Dermis blood vessel endothelial cell (primary cell): ENCODE measurements at places on chromosomes 3 and 15.

DNA sequence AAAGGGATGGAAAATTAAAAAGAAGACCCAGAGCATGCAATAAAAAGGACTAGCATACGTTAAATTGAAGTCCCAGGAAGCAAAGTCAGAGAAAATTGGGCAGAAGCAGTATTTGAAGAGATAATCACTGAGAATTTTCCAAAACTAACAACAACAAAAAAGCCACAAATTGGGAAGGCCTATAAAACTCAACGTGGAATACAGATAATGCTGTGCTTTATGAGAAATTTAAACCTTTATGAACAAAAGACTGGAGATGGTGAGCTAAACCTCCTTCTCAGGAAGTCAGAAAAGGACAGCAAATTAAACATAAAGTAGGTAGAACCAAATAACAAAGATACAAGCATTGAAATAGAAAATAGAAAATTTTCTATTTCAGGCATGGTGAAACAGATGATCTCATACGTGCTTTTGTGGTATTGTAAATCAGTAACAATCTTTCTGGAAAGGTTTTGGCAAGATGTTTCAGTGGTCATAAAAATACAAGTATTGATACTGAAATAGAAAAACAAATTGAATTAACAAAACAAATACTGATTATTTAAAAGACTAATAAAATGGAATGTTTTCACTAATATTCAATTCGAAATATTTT lies 55.6 kb downstream of the LYSMD4 start:
- no peak for DNase-seq

- DNase-seq: no peak
These were observed 140.1 kb downstream of the ANXA2 start for GRCh38 chr15:60257591-60258159.

GRCh38 chr3:188941103-188941502 lies 230.7 kb upstream of the TPRG1 start:
- DNase-seq: no peak

- no peak for DNase-seq
These were observed 857.8 kb downstream of the TUSC7 start for GRCh38 chr3:117567382-117567781.

DNA sequence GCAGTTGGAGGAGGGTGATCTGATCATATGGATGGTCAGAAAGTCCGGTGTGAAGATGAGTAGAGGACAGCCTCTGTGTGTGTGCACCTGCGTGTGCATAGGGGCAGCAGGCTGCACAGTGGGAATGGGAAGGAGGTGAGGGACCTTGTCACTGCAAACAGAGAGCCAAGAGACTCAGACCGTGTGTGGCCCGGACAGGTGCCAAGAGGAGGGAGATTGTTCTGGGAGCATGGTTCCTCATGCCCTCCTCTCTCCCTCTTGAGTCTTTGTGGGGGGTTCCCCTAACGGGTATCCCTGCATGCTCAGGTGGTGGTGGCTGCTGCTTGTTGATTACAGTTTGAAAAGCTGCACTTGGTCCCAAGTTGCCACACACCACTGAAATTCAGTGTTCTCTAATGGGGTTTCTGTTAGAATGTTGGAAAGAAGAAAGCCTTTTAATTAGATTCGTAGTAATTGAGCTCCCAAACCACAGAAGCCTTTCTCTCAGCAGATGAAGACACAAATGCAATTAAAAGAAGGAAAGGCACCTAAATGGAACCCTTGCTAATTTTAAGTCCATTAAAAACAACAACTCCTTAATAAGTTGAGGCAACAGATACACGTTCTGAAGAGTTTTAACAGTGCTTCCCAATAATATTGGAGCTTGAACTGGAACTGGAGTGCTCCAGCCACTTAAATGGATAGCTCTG lies 68.9 kb downstream of the CHRNA7 start:
- DNase-seq: no peak

GRCh38 chr15:92970656-92971055 lies 70.5 kb downstream of the CHD2 start:
- DNase-seq: no peak

DNA sequence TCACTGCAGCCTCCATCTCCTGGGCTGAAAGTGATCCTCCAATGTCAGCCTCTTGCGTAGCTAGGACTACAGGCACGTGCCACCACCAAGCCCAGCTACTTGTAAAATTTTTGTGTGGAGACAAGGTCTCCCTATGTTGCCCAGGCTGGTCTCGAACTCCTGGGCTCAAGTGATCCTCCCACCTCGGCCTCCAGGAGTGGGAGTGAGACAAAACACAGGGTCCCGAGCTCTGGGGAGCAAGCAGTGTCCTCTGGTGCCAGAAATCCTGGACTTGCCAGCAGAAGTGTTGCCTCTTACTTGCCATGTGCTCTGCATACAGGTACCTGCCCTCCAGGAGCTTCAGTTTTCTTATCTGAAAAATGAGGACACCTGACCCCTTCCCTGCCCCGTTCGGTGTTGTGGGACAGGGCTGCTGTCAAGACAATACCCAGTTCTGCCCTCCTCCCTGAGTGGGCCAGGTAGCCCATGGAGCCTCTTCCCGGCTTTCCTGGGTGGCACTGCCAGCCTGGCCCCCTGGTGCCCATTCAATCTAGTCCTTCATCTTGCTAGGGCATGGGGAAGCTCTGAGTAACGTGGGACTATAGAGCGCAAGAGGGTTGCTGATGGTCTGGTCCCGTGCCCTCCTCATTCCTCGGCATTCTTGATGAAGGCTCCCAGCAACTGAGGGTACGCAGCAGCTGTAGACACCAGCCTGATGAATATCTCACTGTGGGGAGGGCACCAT lies 164.6 kb downstream of the GOLGA6L4 start:
- no peak for DNase-seq

- DNase-seq: no peak
These were observed 18.7 kb downstream of the TNFAIP8L3 start for GRCh38 chr15:51075826-51076523.

GRCh38 chr3:176839466-176839865 lies 357.8 kb downstream of the TBL1XR1 start:
- no peak for DNase-seq

- DNase-seq: no peak
These were observed 5.6 kb upstream of the RBMS3 start for GRCh38 chr3:29275309-29275708.

- no peak for DNase-seq
These were observed 14.5 kb downstream of the EXOG start for GRCh38 chr3:38510631-38511030.
